ENCODE measurements at places on chromosomes 2 and 18.

DNA sequence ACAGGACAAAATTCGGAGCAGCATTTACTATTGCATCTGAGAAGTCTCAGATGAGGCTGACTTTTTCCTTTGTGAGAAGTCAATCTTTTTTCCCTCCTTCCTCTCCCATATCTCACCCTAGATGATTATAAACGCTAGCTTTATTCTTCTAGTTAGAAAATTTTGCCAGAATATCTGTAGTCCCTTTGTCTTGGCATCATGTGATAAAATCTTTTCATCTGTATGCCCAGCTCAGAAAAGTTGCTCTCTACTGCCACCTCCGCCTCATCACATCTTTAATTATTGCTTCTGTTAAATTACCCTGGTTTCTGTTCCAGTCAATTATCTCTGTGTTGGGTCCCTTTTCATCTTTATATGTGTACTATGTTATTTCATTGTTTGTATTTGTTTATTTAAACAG lies 210.8 kb upstream of the SLC35G4 start:
- no peak for DNase-seq

DNA sequence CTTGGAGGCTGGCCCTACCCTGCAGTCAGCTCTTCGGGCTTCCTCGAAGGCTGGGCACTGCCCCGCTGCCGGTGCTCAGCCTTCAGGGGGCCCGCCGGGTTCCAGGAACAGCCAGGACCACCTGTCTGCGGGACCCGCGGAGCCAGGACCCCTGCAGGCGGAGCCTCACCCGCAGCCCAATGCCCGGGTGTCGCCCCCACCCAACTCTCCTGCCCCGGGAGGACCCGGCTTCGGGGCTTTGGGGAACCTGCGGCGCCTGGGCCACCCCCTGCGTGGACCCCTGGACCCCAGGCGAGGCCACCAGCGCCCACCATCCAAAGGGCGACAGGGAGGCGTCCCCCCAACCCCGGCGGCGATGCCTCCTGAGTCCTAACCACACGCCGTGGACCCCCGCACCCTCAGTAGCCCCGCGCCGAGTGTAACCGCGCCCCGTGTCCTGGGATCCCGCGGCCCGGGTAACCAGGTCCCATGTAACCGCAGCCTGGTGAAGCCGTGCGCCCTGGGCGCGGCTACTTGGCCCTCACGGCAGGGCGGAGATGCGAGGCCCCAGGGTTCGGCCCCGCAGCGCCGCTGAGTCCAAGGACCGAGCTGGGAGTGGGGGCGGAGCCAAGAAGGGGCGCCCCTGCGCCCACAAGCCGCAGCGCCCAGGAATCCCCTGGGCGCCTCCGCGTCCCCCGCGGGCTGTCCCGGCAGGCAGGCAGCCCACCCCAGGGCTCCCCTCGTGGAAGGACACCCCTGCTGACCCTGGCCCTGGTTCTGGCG lies 11.0 kb upstream of the UBE2F start:
- no peak for DNase-seq

- DNase-seq: no peak
Observed at GRCh38 chr2:215530191-215530968, 94.5 kb upstream of the FN1 start.

- no peak for DNase-seq
Observed at GRCh38 chr2:19021721-19022120, 336.7 kb downstream of the OSR1 start.

DNA sequence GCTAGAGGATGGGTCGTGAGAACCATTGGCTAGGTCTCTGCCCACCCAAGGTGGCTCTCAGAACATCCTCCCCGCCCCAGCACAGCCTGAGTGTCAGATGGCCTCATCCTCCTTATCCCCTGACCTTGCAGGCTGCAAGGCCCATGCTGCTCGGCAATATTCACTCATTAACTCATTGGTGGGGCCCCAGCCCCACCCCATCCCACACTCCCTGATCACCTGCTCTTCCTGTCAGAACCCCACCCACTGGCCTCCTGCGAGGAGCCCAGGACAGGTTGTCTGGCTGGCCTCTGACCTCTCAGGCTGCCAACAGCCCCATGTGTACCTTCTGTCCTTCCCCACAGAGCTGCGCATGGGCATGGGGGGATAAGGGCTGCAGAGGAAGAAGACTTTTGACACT lies 5.3 kb downstream of the ADCY3 start:
- no peak for DNase-seq

All from activated CD4-positive, CD25-positive, alpha-beta regulatory T cell treated with anti-CD3 and anti-CD28 coated beads, Interleukin-2, amount 50 U/mL, for 72 hours (primary cell).